ENCODE measurements at places on chromosomes 12 and 14.

DNA sequence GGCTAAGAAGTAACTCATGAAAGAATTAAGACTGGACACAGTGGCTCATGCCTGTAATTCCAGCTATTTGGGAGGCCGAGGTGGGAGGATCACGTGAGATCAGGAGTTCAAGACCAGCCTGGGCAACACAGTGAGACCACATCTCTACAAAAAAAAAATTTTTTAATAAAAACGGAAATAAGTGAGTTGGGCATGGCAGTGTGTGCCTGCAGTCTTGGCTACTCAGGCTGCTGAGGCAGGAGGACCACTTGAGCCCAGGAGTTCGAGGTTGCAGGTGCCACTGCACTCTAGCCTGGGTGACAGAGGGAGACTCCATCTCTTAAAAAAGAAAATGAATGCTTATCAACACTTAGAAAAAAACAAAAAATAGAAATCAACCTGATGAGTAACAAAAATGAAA is 117.7 kb downstream of the CALM1 start:
- no peak for DNase-seq

GRCh38 chr12:86411710-86412109 is 155.5 kb upstream of the MGAT4C start:
- DNase-seq = no peak

- no peak for DNase-seq
These were observed 10.3 kb upstream of the PGAM5 start for GRCh38 chr12:132700212-132700822.

DNA sequence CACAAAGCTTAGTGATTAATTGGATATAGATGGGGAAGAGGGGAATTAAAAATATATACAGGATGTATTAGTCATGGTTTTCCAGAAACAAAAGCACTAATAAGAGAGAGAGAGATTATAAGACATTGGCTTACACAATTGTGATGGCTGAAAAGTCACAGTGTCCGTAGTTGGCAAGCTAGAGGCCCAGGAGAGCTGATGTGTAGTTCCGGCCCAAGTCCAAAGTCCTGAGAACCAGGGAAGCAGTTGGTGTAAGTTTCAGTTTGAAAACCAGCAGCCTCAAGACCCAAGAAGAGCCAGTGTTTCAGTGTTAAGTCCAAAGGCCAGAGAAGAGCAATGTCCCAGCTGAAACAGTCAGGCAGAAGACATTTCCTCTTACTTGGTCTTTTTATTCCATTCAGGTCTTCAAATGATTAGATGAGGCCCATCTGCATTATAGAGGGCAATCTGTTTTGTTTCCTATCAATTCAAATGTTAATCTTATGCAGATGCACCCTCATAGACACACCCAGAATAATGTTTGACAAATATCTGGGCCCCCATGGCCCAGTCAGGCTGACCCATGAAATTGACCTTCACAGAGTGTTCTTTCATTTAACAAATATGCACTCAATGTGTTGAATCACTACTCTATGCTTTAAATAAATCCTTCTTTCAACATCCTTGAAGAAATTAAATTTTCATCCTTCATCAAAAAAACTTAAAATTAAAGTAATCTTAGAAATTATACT is 67.2 kb upstream of the DIO2 start:
- no peak for DNase-seq

DNA sequence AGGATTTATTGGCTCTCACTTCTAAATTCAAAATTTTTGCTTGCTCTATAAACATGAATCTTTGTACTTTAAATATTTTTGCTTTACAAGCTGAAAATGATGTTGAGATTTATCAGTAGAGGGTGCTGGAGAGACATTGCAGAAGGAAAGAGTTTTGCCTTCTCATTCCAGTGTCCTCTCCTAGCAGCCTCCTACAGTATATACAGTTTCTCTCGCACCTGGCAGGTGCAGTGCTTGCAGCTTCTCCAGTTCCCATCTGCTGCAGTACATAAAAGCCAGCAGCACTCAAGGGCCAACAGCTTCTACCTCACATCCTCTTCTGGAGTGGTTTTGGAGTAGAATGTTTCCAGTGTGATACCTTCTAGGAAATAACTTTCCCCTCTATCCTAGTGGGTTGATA is 601.8 kb upstream of the ATXN7L3B start:
- no peak for DNase-seq

DNA sequence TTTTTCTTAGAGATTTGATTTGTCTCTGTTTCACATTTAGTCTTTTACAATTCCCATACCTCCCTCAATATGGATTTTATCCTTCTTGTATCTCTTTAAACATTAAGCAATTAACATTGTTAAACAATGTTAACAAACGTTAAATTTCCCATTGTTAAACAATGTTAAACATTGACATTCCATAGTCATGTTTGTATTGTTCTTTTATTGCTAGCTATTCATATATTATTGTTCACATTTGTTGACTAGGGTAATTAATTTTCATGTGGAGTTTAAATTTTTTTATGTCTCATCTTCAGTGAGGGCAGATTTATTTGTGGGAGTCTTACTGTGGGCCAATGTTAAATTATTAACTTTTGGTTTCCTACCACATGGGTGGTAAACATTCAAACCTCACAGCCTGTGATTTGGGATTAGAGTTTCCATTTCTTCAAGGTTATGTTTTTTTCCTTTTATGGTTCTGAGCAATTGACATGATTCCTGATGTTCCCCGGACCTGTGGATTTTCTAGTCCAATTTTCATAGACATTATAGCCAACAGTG is 294.3 kb downstream of the ALG10B start:
- DNase-seq = no peak

GRCh38 chr12:19080918-19081317 is 48.6 kb upstream of the PLEKHA5 start:
- no peak for DNase-seq

- no peak for DNase-seq
These were observed 6.2 kb downstream of the COA8 start for GRCh38 chr14:103568952-103569351.

- DNase-seq = no peak
These were observed 164.9 kb downstream of the ETV6 start for GRCh38 chr12:11814374-11814773.

- DNase-seq = no peak
These were observed 1.3 kb upstream of the ZDHHC17 start for GRCh38 chr12:76762601-76762980.

GRCh38 chr12:14243941-14244340 is 121.5 kb upstream of the ATF7IP start:
- no peak for DNase-seq

DNA sequence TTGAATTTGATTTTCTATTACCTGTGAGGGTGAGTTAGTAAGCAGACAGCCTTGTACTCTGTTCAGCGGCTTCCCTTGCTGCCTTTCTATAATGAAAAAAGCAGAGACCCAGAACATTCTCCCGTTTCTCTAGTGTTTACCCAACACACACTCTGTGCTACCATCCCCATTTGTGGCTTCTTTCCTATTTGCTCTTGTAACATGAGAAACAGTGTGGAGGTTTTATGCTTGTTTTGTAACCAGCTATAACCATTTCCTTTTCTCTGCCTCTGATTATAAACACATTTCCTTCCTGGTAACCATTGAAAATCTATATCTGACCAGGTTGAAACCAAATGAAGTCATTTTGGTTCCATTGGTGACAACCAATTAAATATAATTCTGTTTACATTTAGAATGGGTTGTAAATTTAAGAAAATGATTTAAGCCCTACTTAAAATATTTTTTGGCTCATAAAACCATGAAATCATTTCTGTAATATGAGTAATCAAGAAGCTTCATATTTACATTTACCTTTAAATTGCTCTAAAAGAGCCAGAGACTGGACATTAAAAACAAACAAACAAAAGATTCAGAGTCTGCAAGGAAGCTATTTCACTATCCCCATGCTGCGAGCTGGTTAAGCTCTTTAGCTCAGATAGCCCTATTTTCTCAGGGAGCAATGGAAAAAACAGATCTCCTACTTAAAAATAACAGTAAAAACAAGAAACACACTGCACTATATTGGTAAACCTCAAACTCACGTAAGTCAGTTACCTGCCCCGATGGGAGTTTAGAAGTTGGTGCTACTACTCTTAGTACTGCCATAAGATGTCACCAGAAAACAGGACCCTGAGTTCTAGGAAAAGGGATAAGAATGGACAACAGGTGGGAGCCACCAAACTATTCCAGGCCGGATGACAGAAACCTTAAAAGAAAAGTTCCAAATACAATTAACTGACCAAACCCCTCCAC is 206.5 kb upstream of the EEA1 start:
- DNase-seq = no peak

DNA sequence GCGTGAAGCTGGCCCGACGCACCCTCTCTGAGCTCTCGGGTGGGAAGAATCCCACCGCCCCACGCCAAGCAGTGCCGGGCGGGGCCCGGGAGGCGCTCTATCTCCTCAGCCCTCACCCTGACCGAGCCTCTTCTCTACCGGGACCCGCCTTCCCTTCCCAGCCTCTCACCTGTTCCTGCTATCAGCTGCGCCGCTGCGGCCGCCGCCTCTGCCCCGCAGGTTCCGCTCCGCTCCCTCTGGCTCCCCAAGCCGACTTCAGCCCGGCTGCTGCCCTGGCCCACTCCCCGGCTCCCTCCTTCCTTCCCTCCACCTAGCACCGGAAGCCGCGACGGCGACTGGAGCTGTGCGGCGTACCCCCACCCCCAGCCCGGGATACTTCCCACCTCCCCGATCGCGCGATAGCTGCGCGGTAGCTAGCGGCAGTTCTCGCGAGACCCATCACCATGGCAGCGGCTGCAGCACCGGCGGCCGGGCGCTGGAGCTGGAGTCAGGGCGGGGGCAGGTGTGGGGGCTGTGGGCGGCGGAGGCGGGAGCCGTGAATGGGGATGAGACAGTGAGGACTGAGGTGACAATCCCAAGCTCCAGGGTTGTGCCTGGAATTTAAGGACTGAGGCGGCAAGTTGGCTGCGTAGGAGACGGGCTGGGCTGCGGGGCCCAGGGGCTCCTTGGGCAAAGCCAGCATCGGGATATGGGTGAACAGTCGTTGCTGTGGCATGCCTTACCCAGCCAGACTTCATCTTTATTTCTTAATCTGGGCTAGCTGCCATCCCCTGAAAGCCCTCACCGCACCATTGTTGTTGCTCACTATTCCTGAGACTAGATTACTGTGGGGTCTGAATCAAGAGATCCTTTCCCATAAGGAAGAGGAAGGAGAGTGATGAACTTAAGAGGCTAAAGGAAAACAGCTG is at the start of gene ARF3:
TSS of gene ARF3 (minus strand) at position 347 of the 908 bp plus-strand sequence. CDS start 16,392 bp downstream, outside the sequence.
- DNase-seq = peak; percentile 93

- DNase-seq = no peak
These were observed 57.2 kb upstream of the VPS33A start for GRCh38 chr12:122323311-122324019.

- no peak for DNase-seq
These were observed 121.8 kb upstream of the NTF3 start for GRCh38 chr12:5310151-5310550.

DNA sequence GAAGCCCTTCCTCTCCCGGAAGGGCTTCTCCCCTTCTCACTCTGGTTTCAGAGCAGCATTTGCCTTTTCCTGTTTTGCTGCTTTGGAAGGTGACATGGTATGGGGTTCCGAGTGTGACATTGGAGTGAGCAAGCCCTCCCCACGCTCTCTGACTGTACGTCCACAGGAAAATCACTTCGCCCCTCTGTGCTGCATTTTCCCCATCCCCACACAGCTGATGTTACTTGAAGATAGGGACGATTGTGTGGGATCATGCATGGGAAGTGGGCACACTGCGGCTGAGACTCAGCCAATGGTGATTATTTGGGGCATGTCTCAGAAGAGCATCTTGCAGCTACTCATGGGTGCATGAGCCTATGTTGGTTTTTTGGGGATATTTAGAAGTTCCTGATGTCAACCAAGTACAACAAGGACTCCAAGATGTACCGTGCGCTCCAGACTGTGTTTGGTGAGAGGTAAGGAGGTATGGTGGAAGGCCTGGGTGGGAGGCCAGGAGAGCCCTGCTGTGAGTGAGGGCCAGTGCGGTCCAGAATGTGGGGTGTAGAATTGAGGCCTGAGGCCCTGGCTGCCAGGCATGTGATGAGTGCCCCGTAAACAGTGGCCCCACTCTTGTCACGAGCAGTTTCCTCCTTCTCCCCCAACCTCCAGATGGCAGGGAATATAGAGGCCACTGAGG is 15.1 kb downstream of the CYP46A1 start:
- DNase-seq = no peak

- no peak for DNase-seq
These were observed 10.4 kb upstream of the RND1 start for GRCh38 chr12:48875944-48876515.

DNA sequence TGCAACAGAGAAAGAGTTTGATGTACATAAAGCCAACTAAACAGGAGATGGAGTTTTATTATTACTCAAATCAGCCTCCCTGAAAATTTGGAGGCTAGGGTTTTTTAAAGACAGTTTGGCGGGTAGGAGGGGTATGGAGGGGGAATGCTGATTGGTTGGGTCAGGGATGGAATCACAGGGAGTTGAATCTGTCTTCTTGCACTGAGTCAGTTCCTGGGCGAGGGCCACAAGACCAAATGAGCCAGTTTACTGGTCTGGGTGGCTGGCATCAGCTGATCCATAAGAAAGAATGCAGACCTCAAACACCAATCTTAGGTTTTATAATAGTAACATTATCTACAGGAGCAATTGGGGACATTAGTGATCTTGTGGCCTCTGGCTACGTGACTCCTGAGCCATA is 64.9 kb downstream of the RIN3 start:
- no peak for DNase-seq

GRCh38 chr14:68248481-68249255 is 429.1 kb downstream of the RAD51B start:
- DNase-seq = peak; percentile 69

GRCh38 chr14:79376557-79376956 is 834.7 kb downstream of the DIO2 start:
- no peak for DNase-seq

DNA sequence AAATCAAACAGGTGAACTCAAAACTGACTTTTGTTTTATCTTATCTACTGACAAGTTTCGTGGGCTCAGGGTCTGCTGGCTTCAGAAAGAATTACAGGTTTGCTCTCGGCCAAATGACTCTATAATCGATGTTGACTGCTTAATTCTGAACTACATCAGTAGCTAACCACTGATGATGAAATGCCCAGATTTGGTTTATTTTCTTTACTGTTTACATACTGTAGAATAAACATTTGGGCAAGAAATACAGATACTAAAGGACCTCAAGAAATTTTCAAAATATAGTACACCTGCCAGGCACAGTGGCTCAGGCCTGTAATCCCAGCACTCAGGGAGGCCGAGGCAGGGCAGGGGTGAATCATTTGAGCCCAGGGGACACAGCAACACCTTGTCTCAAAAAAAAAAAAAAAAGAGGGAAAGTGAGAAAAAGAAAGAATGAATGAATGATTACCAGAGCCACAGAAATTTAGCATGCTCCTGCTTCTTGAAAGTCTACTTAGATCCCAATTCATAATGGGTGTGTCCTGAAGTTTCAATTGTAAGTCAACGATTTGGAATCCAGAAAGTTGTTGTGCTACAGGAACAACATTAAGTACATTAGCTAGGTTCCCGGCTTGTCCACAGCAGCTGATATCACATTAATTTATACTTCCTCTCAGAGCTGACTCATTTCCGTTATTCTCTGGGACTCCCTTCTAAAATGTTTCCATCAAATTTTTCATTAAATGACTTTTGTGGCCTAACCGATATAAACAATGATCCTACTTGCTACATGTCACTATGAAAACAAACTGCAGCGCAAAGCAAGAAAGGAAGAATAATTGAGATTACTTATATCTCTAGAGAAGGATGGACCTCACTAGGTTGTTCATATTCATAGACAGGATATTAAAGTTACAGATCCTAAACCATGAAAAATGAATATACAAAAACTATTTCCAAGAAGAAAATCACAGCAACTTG is 134.3 kb downstream of the MED13L start:
- DNase-seq = no peak
